ENCODE measurements at places on chromosomes 1 and 21.
A peak's percentile ranks its signal among the peaks of the same experiment; 100 is the strongest.

GRCh38 chr1:201566933-201567801, 28.2 kb downstream of the NAV1 start:
- no peak for DNase-seq

DNA sequence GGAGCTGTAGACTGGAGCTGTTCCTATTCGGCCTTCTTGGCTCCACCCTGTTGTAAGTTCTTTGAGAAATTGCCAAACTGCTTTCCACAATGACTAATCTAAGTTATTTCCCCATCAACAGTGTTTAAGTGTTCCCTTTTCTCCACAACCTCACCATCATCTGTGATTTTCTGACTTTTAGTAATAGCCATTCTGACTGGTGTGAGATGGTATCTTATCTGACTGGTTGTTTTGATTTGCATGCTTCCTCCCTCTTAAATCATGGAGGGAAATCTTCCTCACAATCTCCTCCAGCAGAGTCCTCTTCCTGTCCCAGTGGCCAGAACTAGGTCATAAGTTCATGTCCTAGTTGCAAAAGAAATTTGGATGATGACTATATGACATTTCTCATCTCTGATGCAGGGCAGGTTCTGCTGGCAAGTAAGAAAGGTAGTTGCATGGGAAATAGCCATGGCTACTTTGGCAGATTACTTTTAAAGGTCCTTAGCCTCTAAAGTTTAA, 294.0 kb downstream of the LRRC40 start:
- DNase-seq, result no peak

GRCh38 chr1:3155056-3155925, 86.3 kb downstream of the PRDM16 start:
- no peak for DNase-seq

GRCh38 chr1:4137621-4138415, 237.7 kb upstream of the C1orf174 start:
- DNase-seq, result no peak

DNA sequence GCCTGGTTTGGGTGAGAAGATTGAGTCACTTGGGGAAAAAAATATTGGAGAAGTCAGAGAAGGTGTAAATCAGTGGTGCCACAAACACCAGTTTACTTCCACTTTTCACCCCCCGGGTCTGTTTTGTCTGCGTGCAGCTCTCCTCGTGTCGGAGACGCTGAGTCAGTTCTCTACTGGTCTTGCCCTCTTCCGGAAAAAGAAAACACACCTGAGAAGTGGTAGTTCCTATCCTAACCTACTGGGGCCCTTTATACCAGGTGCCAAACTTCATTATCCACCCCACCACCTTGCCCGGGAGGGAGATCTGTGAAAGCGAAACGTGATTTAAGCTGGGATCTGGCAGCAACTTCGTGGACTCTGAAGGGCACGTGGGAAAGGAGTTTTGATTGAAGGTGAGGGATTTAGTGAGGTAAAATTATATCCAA, 855 bp upstream of the IVNS1ABP start:
- peak; percentile 31 for DNase-seq

DNA sequence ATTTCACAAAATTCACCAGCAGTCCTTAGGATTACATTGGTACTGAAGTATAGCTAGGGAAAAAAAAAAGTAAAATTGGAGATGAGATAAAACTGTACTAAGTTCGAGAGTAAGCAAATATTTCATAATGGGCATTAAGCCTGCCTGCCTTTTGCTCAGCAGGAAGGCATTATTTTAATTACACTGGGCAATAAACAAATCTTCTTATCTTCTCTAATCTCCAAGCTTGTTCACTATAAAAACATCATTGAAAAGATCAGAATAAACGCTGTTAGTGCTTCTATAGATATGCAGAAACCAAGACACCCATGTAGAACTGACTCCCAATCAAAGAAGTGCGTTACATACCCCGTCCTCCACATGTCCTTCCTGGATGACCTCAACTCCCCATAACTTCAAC, 174.2 kb upstream of the CHODL start:
- DNase-seq, result no peak

GRCh38 chr1:111599781-111600693, 19.6 kb upstream of the RAP1A start:
- no peak for DNase-seq

GRCh38 chr21:26920055-26920454, 46.8 kb downstream of the ADAMTS5 start:
- DNase-seq, result no peak

- DNase-seq, result no peak
These were observed 3.0 kb downstream of the ITLN2 start for GRCh38 chr1:160951443-160952128.

DNA sequence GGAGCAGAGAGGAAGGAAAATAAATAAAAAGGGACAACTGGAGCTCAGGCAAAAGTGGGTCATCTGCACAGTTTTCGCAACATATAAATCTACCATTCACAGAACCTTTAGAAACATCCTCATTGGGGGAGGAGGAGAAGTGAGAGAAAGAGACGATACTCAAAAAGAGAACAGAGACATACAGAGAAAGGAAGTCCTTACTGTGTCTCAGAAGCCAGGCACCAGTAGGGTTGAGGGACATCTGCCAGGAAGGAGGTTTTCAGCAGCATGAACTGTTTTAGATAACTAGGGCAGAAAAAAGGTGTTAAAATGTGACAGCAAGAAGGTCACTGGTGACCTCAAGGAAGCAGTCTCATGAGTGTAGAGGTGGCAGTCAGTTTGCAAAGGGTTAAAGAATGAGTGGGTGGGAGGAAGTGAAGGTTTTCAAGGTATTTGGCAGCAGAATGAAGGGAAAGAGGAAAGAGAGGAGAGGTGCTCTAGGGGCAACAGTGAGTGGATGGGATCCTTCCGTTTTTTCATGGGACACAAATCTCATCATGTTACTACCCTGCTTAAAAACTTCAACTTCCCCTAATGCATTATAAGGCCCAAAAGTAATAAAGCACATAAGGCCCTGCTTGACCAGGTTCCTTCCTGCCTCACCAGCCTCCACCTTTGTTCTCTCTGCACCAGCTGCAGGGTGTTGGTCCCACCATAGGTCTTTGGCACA, 9.5 kb downstream of the JAK1 start:
- DNase-seq, result no peak

DNA sequence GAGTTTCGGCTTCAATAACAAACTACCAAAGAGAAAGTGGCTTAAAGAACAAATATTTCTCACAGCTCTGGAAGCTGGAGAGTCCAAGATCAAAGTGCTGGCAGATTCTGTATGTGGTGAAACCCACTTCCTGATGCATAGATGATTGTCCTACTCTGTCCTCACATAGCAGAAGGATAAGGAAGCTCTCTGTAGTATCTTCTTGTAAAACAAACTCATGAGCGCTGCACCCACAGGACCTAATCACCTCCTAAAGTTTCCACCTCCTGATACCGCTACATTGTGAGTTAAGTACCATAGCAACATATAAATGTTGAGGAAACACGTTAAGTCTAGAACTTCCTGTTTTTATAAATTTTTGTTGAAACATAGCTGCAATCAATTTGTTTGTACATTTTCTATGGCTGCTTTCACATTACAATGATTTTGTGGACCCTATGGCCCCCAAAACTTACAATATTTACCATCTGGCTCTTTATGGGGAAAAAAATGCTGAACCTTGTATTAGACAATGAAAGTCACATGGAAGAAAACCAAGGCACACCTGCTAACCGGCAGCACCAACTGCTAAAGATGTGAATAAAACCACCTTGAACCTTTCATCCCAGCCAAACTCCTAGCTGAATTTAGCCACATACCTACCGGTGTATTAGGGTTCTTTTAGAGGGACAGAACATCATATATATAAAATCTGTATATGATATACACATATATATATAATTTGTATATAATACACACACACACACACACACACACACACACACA, 1423.4 kb downstream of the NCAM2 start:
- no peak for DNase-seq

GRCh38 chr1:19407494-19408096, 77.7 kb downstream of the CAPZB start:
- DNase-seq, result no peak

DNA sequence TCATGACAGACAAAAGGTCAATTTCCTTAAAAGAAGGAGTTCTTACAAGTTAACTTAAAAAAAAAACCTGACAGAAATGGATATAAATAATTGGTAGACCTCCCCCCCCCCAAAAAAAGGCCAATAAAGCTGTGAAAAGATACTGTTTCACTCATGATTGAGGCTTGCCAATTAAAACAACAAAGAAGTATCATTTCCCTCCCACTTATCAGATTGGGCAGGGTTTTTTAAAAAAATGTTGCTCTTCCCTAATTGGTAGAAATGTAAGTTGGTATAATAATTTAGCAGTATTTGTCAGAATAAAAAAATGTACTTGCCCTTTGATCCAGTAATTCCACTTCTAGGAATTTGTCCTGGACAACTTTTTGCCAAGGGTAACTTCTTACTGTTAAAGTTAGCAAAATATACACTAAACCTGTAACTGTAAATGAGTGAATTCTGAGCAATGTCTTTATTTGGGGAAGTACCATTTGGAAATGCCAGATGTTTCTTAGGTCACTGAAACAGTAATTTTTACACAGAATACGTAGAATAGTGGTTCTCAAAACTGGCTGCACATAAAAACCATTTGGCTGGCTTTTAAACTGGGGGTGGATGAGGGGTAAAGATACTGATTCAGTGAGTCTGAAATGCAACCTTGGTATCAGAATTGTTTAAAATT, 17.5 kb downstream of the RNF2 start:
- no peak for DNase-seq

GRCh38 chr21:31180256-31181081, 142.2 kb upstream of the KRTAP19-8 start:
- peak; percentile 16 for DNase-seq

GRCh38 chr1:41864471-41865040, 54.2 kb downstream of the HIVEP3 start:
- DNase-seq, result no peak

DNA sequence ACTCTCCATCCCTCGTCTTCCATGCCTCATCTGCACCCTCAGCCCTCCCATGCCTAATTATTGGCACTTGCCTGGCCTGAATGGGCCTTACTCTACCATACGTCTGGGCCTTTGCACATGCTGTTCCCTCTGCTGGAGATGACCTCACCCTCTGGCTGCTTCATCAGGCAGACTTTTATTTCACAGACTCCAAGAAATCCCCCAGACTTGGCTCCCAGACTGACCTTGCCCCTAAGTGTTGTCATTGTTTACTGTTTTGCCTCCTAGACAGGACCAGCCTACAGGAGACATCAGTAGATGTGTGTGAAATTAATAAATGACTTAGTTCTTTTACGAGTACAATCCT, 5.2 kb upstream of the AHDC1 start:
- DNase-seq, result no peak

GRCh38 chr1:226881515-226882185, 11.2 kb downstream of the PSEN2 start:
- DNase-seq, result no peak

DNA sequence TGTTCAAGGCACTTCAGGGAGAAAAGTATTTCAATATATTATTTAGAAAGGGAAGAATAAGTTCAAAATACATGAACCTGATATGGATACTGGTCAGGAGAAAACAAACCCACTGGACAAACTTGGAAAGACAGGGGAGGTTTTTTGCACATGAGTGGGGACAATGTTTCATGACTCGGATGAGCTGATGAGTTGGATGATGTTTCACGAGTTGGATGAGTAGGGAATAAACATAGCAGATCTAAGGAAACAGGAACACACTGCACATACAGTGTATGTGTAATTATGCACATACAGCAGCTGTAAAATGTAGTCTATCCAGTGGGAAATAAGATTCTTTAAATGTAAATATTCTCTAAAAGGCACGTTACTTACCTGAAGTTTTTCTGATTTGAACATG, 682.9 kb upstream of the ADAMTS5 start:
- DNase-seq, result no peak

- no peak for DNase-seq
These were observed 873 bp upstream of the PI4KB start for GRCh38 chr1:151327903-151328674.

DNA sequence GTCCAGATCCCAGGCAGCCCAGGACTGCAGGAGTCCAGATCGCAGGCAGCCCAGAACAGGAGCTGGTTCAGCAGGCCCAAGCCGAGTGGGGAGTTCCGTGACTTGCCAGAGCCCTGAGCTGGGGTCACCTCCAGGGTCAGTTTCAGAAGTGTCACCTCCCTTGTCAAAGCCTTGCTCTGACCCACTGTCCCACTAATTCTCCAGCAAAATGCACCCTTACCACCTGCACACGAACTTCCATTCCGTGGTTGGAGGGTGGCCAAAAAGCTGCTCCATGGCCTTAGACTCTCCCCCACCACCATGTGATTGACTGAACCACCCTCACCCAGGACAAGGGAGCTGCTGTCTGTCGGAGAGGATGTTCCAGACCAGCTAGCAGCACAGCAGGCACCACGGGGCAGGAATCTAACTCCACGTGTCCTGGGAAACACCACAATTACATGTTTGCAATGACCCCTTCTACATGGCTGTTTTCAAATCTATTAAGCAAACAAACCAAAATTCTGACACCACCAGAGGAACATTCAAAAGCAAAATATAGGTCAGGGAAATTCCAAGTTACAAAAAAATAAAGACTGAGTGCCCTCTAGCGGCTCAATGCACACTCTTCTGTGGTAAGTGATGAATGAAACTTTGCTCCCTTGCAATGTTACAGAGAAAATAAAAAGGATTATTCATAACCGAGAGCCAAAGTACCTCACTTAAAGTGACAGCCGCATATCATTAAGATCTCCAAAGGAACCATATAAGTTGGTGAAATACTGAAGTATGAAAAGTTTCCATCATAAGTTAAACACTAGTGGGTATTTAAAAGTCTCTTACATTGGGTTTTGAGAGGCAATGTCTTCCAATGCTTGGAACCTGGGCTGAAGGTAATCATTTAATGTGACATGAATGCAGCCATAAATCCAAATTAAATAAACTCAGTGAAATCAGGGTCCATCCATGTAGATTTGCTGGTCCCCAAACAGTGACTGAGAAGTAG, 76.3 kb downstream of the NPHP4 start:
- no peak for DNase-seq

GRCh38 chr1:197685785-197686184, 89.5 kb downstream of the DENND1B start:
- no peak for DNase-seq

DNA sequence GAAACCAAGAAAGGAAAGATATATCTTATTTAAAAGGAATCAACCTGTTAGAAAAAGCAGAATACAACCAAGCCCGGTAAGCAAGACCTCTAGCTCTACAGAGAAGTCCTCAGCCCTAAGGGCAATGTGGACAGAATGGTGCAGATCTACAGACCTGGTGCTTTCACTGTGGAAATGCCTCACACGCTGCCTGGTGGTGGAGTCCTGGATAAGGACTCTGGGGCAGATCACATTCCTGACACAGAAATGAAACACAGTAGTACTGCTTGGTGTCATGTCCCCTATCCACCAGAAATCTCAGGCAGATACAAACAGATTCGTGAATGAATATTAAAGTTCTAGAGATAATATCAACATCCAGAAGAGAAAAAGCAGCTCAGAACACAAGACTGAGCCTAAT, 6.8 kb downstream of the CNN3 start:
- DNase-seq, result no peak

- no peak for DNase-seq
These were observed 33.7 kb downstream of the PTGFRN start for GRCh38 chr1:116943438-116943837.

GRCh38 chr1:3650248-3651025, 534 bp upstream of the WRAP73 start:
- DNase-seq, result no peak

Data from NCI-H2081 (cell line).